Dorsolateral prefrontal cortex (tissue), 122 donors: ENCODE measurements at places on chromosomes 16 and 17. TPM values are rescaled to one million over a fixed set of nuclear protein-coding genes. Genes with fewer than 3 reads are reported as not detected.

NOD2 gene
- total RNA-seq = 2.4 TPM

ZSCAN10 gene
- 0.84 TPM for total RNA-seq

HES7 gene
- total RNA-seq = 3.3 TPM

IGSF6 gene
- 3.0 TPM for total RNA-seq

LRRC75A gene
- 12.8 TPM for total RNA-seq
